BJ (cell line): ENCODE measurements at places on chromosomes 12 and 14.
A peak's percentile ranks its signal among the peaks of the same experiment; 100 is the strongest.

- DNase-seq: no peak
Observed at GRCh38 chr12:55707841-55708694, at the start of gene ITGA7. Gene ITGA7, minus strand, starts transcription at chr12:55707904. Its CDS starts 222 bp downstream, at chr12:55707682.

- DNase-seq: no peak
Observed at GRCh38 chr12:82130762-82131161, 227.4 kb downstream of the CCDC59 start.

GRCh38 chr12:123879101-123879500 is 93.5 kb downstream of the CCDC92 start:
- DNase-seq: no peak

DNA sequence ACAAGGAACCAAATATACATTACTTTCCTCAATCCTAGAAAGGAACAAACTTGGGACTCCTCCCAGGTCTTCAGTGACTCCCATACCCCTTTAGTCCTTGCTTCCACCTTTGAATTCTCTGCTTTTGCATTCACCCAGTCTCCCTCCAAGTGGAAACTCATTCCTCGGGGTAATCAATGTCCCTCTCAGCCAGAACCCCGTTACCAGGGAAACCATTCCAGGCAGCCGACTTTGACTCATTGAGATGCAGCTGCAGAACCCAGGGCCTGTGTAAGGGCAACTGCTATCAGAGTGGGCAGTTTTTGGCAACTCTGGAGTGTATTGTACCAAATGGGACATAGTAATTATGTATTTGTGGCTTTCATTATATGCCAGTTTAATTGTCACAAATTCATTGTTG is 186.2 kb downstream of the NRXN3 start:
- no peak for DNase-seq

DNA sequence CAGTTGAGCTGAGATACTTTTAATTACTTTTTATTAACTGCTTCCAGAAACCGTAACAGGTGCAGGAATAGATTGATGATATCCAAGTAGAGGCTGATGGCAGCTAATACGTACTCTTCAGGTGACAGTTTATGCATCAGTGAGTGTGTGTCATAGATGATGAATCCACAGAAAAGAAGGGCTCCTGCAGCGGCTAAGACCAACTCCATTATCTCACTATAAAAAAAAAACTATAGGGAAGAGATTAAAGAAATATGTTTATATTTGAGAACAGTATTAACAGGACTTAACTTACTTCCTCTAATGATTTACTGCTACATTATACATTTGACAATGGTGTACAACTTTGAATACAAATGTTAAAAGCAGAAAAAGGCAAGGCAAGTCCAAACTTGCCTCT is 7.4 kb upstream of the LLPH start:
- no peak for DNase-seq

DNA sequence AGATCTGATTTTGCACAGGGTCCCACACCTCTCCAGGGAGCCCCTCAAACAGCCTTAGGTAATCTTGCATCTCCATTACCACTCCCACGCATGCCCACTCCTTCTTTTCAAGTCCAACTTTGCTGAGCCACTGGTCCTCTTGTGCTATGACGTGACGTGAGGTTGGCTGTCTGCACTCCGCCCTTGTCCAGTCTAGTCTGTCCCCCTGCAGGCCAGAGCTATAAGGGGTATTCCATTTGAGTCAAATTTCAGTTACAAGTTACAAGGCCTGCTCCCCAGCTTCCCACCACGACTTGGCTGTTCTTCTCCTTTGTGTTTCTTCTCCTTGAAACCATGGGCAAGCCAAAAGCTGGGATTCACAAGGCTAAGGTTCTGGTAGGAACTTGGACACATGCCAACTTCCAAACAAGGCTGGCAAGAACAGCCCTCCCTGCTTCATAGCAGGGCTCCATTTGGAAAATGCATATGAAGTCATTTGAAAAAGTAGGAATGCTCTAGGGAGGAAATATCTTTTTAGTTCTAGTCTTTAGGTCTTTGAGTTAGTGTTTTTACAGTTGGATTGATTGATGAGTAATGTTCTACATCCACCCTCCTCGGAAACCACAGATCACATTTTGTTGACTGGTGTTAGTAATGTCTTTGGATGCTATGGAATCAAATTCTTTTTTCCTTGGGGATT is 49.1 kb downstream of the KCNA1 start:
- no peak for DNase-seq

DNA sequence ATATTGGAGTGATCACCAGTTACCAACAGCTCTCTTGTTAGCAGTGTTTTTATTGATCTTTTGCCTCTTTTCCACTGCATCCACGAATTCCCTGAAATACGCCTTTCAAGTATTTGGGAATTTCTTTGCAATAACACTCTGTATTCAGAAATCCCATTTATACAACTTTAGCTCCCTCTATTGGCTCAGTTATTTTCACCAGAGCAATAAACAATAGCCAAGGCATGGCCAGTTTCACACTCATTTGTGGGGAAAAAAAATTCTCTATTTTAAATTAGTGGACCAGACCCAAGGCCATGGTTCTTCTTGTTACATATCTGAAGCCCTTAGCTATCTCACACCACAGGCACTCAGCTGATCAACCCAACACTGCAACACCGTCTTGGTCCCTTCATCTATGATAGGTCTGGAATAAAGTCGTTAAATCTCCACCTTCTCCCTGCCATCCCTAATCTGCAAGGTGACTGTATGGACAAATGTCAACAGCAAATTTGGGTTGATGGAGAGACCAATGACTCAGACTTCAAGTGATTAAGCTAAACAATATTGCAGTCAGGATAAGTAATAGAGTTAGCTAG is 92.4 kb upstream of the TMEM260 start:
- DNase-seq: no peak

GRCh38 chr14:77099425-77100167 is 1.5 kb downstream of the CIPC start:
- peak; percentile 45 for DNase-seq

DNA sequence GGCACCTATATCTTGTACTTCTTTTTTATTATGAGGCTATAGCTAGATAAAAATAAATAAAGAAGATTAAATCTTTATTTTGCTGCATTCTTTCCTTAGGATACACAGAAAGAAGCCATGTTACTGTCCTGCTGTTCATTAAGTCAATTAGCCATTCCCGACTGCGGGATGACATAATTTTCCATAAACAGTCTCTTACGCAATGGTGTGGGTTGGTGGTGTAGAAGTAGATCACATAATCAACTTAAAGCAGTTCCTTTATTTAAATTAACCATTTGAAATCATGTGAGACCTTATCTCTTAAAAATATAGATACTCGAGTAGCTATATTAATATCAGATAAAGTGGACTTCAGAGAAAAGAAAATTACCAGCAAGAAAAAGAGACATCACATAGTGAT is 40.2 kb downstream of the TAOK3 start:
- DNase-seq: no peak

DNA sequence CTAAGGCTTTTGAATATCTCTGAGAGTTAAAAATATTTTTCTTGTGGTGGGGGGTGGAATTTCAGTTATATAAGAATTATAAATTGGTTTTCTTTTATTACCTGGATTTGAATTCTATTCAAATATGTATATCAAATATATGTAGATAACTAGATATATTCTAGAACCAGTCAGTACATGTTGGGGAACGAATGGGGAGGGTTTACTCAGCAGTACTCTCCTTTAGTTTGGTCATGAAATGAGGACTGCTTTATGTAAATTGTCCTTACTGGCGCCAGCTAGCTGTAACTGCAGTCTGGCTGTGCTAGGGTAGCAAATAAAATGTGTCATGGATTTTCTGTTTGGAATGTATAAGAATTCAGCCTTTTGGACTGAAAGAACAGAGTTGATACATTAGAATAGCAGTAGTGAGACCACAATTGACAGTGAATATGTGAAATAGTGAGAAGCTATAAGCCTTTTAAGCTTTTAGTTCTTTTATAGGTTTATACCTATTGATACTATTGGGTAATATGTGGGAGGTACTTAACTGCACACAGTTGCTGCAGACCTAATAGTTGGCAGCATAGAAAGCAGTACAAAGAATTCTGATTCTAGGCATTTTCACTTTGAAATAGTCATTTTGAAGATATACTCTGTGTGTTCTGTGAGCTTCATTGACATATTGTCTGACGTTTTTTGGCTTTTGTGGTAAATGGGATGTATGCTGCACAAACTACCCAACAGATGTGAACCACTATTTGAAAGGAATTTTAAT is 29.0 kb downstream of the ATF7IP start:
- DNase-seq: no peak

GRCh38 chr12:92505254-92506231 is 197.2 kb upstream of the PLEKHG7 start:
- DNase-seq: no peak

DNA sequence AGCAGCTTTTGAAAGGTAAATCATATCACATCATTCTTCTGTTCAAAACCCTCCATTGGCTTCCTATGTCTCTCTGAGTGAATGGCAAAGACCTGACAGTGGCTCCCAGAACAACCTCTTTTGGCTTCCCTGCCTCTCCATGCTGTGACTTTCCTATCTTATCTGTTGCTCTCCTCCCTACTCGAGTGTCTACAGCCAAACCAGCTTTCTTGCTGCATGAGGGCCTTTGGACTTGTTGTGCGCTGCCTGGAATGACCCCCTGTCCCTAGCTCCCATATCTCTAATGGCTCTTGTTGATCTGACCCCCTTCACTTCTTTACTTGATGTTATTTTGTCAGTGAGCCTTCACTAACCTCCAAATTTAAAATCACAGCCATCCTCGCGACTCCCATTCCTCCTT is 2.5 kb downstream of the SYNE2 start:
- no peak for DNase-seq

DNA sequence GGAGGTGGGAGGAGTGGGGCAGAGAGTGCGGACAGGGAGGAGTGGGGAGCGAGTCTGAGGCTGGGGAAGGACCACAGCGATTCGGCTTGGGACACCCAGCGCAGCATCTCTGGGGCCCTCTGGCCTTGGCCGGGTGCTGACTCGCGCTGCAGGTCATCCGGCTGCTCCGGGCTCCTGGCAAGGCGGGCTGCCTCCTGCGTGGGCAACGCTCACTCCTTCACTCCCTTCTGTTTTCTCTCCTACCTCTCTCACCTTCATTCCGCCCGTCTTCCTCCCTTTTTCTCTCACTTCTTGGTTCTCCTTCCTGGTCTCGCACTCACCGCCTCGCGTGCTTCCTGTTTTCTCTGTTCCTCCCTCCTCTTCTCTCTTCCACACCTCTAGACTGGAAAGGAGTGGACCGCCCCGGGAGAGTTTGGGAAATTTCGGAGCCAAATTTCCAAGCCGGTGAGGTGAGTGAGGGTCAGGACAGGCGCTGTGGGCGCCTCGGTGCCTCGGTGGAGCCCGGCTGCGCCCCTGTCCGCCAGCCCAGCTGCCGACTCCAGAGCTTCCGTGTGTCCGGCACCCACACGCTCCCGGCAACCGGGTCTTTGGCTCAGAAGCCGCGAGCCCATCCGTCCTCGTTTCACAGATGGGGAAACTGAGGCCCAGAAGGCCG is 86.7 kb downstream of the B4GALNT3 start:
- DNase-seq: no peak

- no peak for DNase-seq
Observed at GRCh38 chr14:73761618-73762355, 47.6 kb upstream of the PNMA1 start.

GRCh38 chr12:107661830-107662229 is 23.8 kb upstream of the PWP1 start:
- no peak for DNase-seq

DNA sequence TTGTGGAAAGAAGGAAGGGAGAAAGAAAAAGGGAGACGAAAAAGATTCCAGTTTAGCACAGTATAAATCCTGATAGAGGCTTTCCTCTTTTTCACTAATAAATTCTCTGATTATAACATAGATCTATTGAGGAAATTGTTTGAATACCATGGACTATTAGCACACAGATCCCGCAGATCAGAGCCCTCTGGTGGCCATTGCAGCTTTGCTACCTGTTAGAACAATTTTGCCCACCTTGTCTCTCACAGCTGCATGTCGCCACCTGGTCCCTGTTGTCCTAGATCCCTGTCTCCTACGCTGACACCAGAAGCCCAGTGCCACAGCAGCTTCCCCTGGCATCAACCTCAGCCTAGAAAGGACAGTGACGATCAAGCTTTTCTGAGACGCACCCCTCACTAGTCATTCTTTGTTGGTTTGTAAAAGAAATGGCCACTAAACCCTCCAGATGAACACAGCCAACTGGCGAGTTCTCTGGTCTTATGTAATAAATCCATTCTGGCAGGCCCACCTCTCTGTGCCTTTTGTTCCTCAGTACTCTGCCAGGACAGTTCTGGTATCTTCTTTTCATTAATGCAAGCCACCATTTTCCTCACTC is 9.9 kb downstream of the GPHB5 start:
- DNase-seq: no peak

GRCh38 chr14:56400109-56400825 is 179.3 kb upstream of the TMEM260 start:
- DNase-seq: no peak

DNA sequence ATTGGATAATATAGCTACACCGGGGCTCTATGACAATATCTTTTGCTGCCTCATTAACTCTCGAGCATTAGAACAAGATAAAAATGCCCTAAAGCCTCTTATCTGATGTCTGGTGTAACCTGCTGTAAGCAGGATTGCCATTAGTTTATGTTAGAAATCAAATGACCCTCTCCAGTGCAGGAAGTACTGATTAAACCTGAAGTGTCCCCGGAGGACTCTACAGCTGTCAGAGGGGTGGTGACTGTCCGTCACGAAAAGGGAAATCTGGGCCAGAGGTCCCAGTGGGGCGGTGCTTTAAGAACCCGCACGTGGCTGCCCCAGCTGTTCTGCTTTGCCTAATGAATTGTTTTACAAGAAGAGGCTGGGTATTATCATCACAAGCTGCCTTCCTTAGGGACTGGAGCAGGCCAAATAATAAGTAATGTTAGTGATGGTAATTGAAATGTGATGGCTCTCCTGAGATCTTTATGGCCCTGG is 55.7 kb downstream of the LIN52 start:
- no peak for DNase-seq

DNA sequence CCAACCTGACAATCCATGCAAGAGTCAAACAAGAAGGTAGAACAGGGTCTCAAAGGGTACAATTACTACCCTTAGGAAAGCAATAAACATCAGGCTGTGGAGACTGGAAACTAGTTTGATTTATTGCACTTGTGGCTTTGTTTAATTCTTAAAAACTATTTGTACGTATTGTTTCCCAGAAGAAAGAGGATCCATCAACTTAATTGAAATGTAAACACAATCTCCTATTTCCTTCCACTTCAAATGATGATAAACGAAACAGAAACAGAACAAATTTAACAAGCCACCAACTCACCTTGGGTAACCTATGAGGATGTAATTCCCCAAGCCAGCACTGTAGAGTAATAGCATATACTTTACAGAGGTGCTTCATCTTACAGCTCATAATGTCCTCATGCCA is 8.0 kb downstream of the STXBP6 start:
- no peak for DNase-seq

- DNase-seq: no peak
Observed at GRCh38 chr12:94327809-94328208, 131.9 kb downstream of the CEP83 start.

GRCh38 chr14:96058576-96059200 is 19.5 kb downstream of the C14orf132 start:
- DNase-seq: no peak

- no peak for DNase-seq
Observed at GRCh38 chr12:108394196-108394595, 55.1 kb upstream of the CMKLR1 start.

- no peak for DNase-seq
Observed at GRCh38 chr12:78898416-78898815, 33.8 kb downstream of the SYT1 start.
